ENCODE measurements at places on chromosomes 13 and 19.
A peak's percentile ranks its signal among the peaks of the same experiment; 100 is the strongest.

- DNase-seq, result peak; percentile 74
Measured at GRCh38 chr19:46495786-46496099, at the start of gene PNMA8B. PNMA8B (minus strand) TSS chr19:46495867; CDS start chr19:46495465, 402 bp downstream.

DNA sequence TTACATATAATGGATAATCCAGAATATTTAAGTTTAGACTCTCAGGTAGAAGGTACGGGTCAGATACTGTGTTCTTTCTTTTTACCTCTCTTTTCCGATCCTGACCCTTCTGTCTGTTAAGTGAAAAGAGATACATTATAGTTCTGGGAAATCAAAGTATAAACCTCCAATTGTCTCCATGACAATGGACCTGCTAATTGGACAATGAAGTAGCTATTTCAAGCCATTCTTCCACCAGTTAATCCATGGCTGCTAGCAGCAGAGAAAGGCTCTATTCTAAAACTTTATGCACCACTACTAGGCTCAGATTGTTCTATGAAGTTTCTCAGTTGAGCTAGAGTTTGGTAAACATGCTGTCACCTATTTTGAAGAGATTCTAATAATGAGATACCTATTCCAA, 8.3 kb upstream of the NBEA start:
- DNase-seq, result no peak

GRCh38 chr19:56423276-56423984, 19.3 kb downstream of the ZNF583 start:
- DNase-seq, result no peak

- no peak for DNase-seq
Measured at GRCh38 chr19:7775761-7776160, 12.7 kb downstream of the CLEC4M start.

DNA sequence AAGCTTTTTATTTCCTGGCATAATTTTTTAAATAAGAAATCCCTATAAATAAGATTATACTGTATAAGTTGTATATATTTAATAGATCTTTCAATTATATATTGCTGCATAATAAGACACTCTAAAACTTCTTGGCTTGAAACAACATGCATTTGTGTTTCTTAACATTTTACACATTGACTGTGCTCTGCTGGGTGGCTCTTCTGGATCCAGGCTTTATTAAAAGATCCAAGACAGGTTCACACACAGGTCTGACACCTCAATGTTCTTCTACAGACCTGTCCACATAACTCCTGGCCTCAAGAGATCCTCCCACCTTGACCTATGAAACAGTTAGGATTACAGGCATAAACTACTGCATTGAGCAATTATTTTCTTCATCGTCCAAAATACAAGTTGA, 77.6 kb upstream of the PCDH17 start:
- no peak for DNase-seq
